NCI-H1417 treated with DMSO at 0.1 percent for 48 hours (cell line): ENCODE measurements at places on chromosomes 6 and 20.

GRCh38 chr20:24370911-24371695 is 98.3 kb upstream of the SYNDIG1 start:
- DNase-seq, result no peak

GRCh38 chr20:2385496-2385895 is 4.8 kb downstream of the TGM6 start:
- no peak for DNase-seq

GRCh38 chr6:138084904-138085838 is 22.0 kb downstream of the PERP start:
- DNase-seq, result no peak

DNA sequence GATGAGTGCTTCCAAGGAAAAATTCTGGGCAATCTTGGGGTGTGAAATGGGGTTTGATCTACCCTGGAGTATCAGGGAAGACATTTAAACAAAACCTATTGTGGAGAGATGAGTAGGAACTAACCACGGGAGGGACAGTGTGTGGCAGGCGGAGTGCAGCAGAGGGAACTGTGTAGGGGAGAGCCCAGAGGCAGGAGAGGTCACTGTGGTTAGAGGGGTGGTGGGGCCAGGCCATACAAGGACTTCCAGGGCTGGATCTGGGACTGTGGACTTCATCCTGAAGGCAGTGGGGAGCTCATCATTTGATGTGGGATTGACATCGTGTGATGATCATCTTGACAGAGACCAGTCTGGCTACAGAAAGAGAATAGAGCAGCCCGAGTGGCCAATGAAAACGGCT is 89.0 kb downstream of the TOX2 start:
- DNase-seq, result no peak

DNA sequence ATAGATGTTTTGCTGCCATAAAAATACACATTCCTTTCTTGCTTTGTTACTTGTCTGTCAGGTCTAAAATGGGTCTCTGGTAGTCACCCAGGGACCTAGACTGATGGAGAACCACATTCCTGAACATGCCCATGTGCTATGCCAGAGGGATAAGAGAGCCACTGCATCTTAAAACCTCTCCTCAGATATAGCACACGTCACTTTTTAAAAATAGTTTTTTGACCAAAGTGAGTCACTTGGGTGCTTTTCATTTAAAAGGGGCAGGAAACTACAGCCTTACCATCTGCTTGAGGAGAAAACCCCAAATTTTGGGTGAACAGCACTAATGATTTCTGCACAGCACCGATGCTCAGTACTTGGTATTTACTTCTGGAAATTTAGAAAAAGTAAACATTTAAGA is 197.8 kb downstream of the OGFRL1 start:
- DNase-seq, result no peak

DNA sequence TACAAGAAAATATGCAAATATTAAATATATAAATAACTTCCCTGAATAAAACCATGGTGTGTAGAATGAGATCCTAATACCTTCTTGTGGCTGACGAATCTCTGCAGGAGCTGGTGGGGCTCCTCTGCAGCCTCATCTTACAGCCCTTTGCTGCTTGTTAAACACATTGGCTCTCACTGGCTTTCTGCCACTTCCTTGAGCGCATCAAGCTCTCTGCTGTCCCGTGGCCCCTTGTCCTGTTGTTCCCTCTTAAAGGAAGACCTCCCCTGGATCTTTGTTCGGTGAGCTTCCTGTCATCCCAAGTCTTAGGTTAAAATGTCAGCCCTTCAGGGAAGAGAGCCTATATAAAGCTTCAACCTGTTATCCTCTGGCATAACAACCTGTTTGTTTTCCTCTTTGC is 519.6 kb downstream of the DOK5 start:
- no peak for DNase-seq

GRCh38 chr20:59019217-59019616 is at the start of gene TUBB1:
Gene TUBB1 (plus strand): TSS chr20:59019429. CDS start chr20:59019523, 94 bp downstream.
- DNase-seq, result no peak

- no peak for DNase-seq
Measured at GRCh38 chr20:52847731-52848359, 124.3 kb upstream of the TSHZ2 start.

DNA sequence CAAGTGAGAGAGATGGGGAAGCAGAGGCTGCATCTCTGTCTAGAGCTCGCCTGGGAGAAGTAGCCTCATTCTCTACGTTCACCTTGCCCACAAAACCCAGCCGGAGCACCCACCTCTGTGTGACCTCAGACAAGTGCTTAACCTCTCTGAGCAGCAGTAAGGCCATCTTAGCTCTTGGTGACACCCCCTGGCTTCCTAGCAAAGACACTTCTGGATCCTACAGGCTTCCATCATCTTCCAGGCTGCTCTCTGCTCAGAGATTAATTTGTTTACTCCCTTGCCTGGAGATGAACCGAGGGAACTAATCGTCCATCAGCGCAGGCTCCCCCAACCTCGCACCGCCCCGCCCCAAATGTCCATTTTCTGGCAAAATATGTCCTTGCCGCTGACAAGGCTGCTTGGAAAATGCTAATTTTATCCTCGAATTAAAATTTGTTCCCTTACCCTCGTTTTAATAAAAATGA is 24.0 kb upstream of the CTNNBL1 start:
- no peak for DNase-seq

- no peak for DNase-seq
Measured at GRCh38 chr6:114364301-114364700, 21.5 kb upstream of the HS3ST5 start.

GRCh38 chr6:117545161-117545595 is 57.1 kb downstream of the GOPC start:
- no peak for DNase-seq

GRCh38 chr6:163790266-163790840 is 375.8 kb downstream of the QKI start:
- DNase-seq, result no peak

GRCh38 chr20:60249436-60249835 is 291.2 kb downstream of the CDH26 start:
- DNase-seq, result no peak

GRCh38 chr6:159114569-159114968 is 54.6 kb upstream of the FNDC1 start:
- no peak for DNase-seq
